Esophagus muscularis mucosa (tissue), 4 donors: ENCODE measurements at places on chromosomes 2 and 18. TPM values are rescaled to one million over a fixed set of nuclear protein-coding genes. Genes with fewer than 3 reads are reported as not detected.

GRCh38 chr2:156305121-156305520, 27.4 kb downstream of the NR4A2 start:
- DNase-seq = no peak

DNA sequence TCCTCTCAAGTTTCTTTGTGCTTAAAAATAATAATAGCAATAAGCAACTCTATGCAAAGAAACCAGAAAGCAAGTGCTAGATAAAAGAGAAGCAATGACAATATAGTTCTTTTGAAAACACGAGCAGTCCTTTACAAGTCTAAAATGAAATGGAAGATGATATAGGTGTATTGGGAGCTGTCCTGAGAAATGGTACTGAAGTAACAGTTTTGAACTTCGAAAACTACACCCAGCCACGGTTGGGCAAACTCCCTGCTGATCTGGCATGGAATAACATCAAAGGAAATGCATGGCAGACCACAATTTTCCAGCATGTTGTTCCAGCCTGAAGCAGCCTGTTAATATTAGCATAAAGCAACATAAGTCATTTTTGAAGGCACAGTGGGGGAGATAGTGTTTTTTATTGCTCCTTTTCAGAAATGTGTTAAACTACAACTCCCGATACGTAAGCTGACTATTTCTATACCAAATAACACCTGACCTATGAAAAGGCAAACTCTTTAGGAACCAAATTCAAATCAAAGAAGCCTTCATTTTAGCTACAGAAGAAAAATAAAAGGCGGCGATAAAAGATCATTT, 596.1 kb upstream of the KLHL29 start:
- no peak for DNase-seq

- no peak for DNase-seq
Observed at GRCh38 chr2:37585295-37585908, 86.0 kb downstream of the CDC42EP3 start.

- no peak for DNase-seq
Observed at GRCh38 chr2:80525152-80525551, 220.6 kb upstream of the LRRTM1 start.

- DNase-seq = no peak
Observed at GRCh38 chr2:235611349-235611748, 117.5 kb downstream of the AGAP1 start.

Gene PAIP2B
- 11.2 TPM for total RNA-seq

DNA sequence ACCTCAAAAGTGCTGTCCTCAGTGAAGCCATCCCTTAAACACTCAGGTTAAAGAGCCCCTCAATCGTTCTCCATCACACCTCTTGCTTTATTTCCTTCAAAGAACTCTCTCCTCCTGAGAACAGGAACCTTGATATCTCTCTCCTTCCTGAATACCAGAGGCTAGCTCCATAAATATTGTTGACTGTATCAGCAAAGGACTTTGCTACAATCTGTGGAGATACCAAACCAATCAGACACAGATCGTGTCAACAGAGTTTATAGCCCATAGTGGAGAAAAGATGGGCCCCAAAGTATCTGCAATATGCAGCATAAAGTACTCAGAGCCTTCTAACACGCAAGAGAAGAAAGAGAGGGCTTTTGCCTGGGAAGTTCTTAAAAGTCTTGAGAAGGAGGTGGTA, 36.4 kb downstream of the PLEKHM3 start:
- no peak for DNase-seq

Gene BMP10
- total RNA-seq = not detected

GRCh38 chr2:69652206-69652605, 8.7 kb upstream of the AAK1 start:
- no peak for DNase-seq

- no peak for DNase-seq
Observed at GRCh38 chr2:69995511-69995910, 34.1 kb upstream of the ASPRV1 start.

DNA sequence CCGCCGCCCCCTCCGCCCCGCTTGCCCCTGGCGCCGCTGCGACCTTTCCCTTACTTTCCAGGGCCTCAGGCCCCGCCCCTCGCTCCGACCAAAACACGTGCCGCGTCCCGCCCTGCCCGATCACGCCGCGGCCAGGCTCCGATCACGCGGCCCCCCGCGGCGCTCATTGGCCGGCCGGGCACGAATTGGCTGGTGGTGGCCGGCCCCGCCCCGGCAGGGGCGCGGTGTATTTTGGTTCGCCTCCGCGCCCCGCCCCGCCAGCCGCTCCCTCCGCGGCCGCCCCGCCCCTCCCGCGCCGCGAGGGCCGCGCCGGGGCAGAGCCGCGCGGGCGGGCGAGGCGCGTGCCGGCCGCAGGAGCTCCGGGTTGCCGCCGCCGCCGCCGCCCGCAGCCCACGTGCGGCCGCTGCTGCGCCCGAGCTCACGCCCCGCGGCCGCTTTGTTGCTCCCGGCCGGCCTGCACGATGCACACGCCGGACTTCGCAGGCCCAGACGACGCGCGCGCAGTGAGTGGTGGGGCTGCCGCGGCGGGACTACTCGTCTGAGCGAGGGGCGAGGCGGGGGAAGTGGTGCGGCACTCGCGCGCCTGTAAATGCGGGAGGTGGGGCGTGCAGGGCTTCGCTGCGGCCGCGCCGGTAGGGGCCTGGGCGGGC, at the start of gene KLF11:
KLF11 (plus strand) TSS at position 295 of the 650 bp plus-strand sequence; CDS start at position 462, 167 bp downstream.
- peak; percentile 97 for DNase-seq

Gene GPR35
- 4.0 TPM for total RNA-seq

Gene HOXD13
- total RNA-seq = not detected

DNA sequence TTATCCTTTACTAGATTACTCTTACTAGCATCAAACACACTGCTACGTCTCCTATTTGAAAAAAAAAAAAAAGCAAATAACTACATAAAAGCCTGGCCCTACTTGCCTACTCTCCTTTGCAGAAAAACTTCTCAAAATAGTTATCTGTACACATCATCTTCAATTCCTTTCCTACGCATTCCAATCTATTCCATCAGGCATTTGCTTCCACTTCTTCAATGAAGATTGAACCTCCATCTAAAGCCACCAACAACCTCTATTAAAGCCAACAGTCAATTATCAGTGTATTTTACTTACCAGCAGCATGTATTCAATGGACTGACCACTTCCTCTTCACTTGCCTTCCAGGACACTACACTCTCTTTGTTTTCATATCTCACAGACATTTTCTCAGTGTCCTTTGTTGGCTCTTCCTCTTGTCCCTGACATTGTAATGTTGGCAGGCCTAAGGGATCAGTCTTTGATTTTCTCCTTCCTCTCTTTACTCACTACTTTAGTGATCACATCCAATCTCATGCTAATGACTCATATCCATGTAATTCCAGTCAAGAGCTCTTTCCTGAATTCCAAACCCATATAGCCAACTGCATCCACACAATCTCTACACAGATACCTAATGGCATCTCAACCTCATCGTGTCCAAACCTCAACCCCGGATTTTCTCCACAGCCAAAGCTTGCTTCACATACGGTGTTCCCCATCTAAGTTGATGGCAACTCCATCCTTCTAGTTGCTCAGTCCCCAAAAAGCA, 131.3 kb downstream of the CCDC148 start:
- DNase-seq = no peak
